ENCODE measurements at places on chromosomes 2 and 18.

GRCh38 chr2:71705171-71705960, 252.0 kb downstream of the DYSF start:
- no peak for DNase-seq

GRCh38 chr2:136221026-136221425, 103.1 kb upstream of the CXCR4 start:
- no peak for DNase-seq

GRCh38 chr2:201809633-201810032, 3.3 kb downstream of the CDK15 start:
- no peak for DNase-seq

DNA sequence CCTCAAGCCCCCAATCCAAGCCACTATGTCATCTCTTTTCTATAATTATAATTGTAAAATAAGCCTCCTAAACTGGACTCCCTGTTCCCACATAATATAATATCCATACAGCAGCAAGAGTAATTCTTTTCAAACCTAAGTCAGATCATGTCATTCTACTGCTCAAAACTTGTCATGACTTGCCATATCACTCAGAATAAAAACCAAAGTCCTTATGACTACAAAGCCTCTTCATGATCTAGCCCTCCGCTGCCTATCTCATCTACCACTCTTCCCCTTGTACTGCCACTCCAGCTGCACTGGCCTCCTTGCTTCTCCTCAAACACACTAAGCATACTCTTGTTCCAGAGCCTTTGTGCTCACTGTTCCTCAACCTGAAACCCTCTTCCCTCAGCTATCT, 69.9 kb downstream of the MEMO1 start:
- no peak for DNase-seq

- DNase-seq: no peak
Measured at GRCh38 chr2:12587729-12588522, 128.8 kb upstream of the TRIB2 start.

DNA sequence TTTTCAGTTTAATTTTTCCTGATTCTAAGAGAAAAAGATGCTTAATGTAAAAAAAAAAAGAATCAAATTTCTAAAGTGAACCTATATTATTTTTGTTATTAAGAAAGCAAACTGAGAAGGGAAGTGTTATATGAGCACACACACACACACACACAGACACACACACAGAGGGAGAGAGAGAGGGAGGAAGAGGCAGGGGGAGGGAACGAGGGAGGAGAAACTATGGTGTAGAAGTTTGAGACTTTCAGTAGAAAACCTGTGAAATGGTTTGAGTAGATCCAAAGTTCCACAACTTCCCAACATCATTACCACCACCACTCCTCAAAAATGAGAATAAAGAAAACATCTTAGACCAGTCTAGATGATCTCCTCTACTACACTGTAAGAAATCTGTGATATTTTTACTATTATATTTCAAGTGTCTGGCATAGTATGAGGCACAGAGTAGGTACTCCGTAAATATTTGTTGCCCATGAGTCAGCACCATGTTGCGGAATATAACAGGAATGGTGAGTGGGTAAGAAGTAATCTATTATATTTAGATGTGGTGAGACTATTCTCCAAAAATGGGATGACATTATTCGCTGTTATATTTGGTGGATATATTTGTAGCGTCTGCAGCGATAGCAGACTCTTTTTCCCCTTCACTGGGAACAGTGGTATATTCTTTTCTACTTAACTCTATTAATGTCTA, 149.4 kb upstream of the DNMT3A start:
- DNase-seq: no peak

GRCh38 chr2:62147610-62148301, 48.2 kb upstream of the B3GNT2 start:
- DNase-seq: no peak

- no peak for DNase-seq
Measured at GRCh38 chr18:31065036-31065773, 22.7 kb upstream of the DSC3 start.

DNA sequence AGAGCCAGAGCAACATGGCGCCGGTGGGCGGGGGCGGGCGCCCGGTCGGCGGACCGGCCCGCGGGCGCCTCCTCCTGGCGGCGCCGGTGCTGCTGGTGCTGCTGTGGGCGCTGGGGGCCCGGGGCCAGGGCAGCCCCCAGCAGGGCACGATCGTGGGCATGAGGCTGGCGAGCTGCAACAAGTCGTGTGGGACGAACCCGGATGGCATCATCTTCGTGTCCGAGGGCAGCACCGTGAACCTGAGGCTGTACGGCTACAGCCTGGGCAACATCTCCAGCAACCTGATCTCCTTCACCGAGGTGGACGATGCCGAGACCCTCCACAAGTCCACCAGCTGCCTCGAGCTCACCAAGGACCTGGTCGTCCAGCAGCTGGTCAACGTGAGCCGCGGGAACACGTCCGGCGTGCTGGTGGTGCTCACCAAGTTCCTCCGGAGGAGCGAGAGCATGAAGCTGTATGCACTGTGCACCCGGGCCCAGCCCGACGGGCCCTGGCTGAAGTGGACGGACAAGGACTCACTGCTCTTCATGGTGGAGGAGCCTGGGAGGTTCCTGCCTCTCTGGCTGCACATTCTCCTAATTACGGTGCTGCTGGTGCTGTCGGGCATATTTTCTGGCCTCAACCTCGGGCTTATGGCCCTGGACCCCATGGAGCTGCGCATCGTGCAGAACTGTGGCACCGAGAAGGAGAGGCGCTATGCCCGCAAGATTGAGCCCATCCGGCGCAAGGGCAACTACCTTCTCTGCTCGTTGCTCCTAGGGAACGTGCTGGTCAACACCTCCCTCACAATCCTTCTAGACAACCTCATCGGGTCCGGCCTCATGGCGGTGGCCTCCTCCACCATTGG, 507 bp downstream of the CNNM4 start:
- no peak for DNase-seq

GRCh38 chr18:8397034-8397433, 212.2 kb upstream of the RAB12 start:
- DNase-seq: no peak

- DNase-seq: no peak
Measured at GRCh38 chr18:7605705-7606104, 38.6 kb downstream of the PTPRM start.

DNA sequence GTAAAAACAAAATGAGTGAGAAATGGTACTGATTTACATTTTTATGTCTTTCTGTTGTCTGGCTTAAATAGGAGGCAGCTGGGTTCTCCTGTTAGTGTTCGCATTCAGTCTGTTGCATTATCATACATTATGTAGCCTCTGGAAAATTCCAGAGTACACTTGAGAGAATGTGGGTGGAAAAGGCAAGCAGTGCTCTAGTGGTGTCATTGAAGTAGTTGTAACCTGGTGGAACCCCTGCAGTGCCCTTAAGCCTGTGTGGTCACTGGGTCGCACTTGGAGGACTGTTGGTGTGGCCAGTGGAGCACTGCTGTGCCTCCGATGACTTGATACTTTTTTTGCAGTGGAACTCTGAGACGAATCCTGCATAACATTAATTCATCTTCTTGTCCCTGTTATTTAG, 52.4 kb downstream of the USP14 start:
- no peak for DNase-seq

DNA sequence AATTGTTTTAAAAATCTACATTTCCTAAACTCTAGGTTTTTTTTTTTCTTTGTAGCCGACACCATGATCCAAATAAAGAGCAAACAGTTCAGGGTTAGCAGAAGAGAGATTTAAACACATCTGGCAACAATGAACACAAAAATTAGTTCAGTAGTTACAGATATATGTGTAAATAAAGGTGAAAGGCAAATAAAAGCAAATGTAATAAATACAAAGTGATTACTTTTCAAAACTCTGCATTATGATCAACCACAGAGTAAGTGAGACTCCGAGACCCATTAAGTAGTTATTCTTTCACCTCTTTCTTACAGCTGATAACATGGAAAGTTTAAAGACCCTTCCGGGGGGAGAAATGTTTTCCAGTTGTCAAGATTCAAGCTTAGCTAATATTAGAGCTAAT, 716 bp downstream of the CALCRL start:
- DNase-seq: no peak

GRCh38 chr2:186968277-186968676, 119.3 kb upstream of the ZSWIM2 start:
- DNase-seq: no peak

DNA sequence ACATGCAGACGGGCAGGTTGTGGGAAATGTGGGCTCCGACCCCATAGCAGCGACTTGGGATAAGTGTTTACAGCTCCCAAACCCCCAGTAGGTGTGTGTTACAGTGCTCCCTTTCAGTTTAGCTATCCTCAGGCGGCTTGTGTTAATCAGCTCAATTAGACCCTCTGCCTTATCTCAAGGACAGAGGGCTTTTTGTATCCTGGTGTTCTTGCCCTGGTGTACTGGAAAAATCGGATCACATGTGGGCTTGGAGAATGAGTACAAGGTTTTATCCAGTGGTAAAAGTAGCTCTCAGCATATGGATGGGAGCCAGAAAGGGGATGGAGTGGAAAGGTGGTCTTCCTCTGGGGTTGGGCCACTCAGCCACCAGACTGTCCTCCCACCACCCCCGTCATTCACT, 264.7 kb upstream of the SYT4 start:
- no peak for DNase-seq

DNA sequence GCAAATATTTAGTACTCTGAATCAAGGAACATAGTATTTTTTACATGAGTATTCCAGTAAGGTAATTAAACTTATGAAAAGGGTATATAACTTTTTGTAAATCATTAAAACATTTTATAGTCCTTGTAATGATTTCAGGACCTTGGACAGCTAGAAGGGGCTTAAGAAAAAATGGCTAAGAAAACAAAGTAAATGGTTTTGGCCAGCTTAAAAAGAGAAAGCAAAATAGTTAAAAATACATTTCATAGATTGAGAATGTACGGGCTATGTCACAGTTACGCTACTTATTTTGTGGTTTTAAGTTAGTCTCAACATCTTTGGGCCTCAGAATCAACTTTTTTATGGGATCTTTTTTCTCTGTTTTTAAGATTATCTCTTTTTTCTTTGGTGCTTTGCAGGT, 26.7 kb downstream of the POLI start:
- DNase-seq: no peak

DNA sequence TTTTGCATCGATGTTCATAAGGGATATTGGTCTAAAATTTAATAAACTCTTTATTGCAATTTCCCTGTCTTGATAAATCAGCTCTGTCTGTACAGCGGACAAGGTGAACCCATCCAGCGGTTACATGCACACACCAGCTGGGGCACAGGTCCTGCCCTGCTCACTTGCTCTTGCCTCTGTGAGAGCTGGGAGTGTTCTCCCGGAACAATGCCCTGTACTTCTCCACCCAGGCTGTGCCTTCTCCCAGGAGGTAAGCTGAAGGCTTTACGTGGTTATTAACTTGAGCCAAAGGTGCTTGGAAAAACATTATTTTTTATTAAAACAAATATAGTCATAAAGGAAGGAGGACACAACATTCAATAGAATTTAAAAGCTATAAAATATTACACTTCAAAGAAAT, 117.6 kb downstream of the ALPK2 start:
- no peak for DNase-seq

DNA sequence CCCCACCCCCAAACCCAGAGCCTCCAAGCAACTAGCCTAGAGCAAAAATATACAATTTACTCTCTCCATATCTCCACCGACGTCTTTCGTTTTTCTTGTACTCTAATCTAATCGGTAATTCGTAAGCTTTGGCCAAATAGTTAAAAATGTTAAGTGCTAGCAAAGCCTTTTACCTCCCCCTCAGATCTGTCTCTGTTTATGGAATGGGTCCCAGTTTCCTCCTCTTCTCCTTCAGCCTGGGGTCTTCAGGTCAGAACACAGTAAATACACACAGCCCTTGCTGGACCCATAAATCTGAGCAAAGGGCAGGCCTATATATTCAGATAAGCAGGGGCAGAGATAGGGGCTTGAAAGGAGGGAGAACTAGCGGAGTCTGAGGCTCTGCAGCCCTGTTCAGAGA, 267.4 kb downstream of the MEIS1 start:
- no peak for DNase-seq

DNA sequence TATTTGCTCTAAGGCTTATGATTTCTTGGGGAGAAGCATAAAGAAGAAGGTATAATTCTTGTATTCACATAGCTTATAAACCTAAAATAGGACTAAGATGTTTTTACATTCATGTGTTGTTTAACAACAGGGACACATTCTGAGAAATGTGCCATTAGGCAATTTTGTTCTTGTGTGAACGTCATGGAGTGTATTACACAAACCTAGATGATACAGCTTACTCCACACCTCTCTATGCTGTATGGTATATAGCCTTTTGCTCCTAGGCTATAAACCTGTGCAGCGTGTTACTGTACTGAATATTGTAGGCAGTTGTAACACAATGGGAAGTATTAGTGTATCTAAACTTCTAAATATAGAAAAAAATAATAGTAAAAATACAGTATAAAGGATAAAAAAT, 92.1 kb downstream of the PHLPP1 start:
- DNase-seq: no peak

- no peak for DNase-seq
Measured at GRCh38 chr2:231387904-231388724, 7.4 kb upstream of the B3GNT7 start.

DNA sequence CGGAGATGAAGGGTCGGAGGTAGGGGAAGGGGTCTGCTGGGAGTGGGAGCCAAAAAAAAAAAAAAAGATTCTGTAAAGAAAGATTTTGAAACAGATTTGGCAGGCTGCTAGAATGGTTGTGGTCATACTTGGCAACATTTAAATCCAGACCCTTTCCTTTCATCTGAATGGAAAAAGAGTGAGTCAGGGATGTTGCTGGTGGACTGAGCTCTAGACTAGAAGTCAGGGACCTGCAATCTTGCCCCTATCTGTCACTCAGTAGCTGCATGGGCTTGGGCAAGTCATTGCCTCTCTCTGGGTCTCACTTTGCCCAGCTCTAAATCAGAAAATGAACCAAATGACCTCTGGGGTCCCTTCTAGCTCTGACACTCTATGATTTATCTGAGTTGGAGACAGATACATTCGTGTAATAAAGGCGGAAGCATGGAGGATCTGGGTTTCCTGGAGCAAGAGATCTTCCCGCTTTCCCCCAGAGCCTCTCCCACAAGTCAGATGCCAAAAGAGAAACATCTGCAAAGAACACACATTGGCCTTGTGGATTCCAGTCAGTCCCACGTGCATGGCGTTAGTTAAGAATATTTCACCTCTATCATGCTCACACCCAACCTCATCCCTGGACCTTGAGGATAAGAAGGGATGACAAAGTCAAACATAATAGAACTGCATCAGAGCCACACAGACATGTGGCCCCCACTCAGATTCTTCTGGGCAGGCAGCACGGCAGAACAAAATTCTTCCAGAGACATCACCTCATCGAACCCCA, 58.5 kb downstream of the ADD2 start:
- DNase-seq: no peak

- DNase-seq: no peak
Measured at GRCh38 chr2:127377262-127377661, 10.5 kb downstream of the MAP3K2 start.
